H9 (cell line): ENCODE measurements at places on chromosomes 2 and 18. TPM values are rescaled to one million over a fixed set of nuclear protein-coding genes. Genes with fewer than 3 reads are reported as not detected.

DNA sequence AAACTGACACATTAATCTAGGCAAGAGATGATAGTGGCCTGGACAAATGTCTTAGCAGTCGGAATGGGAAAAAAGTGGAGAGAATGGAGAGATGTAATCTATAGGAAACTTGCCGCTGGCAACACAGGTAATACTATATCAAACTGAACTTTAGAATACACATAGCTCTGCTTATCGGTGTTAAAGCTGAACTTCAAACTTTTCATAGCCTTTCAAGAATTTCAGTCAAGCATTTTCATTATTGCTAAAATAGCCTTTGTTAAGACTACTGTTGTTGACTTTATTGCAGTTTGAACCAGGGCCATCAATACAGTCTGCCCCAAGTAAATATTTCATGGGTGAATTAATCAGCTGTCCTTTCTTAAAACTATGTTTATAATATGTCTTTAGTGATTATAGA lies 12.9 kb upstream of the CHST9 start:
- DNase-seq = no peak

DNA sequence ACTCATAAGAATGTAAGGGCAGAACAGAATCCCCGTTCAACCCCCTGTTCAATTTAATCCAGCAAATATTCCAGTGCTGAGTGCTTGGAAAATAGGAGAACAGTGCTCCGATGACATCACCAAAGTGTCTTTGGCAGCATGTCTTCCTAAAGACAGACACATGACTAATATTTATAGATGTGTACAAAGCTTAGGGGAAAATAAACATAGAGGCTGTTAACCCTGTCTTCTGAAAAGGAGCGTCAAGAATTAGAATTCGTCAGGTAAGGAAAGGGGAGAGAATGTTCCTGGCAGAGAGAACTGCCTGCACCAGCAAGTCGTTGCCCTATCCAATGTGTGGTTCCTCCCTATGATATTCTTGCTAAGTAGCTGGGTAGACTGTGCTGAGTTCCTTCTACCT lies 72.7 kb downstream of the PLB1 start:
- no peak for DNase-seq

DNA sequence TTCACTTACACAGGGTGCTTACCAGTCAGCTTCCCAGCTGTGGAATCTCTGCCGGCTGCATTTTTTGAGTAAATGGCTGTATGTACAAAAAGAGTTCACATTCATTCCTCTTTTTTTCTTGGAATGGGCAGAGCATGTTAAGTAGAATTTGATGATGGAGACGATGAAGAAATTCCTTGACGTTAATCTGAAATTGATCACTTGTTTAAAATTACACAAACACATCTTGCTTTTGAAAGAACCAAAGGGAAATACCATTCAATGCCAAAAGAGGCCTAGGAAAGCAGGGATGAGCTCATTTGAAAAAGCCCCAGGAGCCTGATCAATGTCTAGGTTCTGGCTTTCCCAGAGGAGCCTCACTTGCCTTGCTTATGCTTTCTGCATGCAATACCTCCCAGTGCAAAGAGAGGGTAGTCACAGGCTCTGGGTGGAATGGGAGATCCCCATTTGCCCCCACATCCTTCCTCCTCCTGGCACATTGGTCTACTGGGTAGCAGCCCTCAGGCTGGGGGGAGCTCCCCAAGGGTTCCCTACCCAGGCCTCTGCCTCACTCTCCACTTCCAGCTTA lies 12.3 kb upstream of the SMAD7 start:
- no peak for DNase-seq

DNA sequence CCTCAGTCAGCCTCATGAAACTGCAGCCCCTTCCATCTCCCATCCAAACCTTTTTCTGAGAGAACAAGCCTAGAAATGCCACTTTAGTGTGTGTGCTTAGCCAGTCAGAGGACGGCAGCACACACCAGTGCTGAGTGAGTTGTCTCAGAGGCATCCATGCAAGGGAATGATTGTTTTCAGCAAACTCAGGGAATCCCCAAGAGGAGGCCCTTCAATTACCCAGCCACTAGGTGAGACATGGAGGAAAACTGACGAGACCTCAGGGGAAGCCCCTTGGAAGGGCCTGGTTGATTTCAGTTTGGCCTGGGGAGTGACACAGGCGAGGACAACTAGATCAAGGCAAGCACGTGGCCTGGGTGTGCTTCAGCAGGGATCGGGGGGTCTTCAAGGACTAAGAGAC lies 49.7 kb downstream of the APOB start:
- no peak for DNase-seq

DNA sequence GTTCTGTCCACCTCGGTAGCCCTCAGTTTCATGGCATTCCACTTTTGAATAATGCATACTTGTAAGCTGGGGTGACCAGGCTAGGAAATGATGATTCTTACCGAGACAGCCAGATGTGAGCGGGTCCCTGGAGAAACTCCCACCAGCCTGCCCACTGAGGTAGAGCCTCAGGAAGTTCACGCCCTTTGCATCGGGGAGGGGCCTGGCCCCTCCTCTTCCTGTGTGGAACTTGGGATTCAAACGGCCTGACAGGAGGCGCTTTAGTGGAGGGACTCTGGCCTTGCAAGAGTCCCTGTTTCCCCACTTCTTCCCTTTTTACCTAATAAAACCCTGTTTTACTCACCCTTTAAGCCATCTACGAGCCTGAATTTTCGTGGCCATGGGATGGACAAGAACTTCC lies 44.6 kb downstream of the MRO start:
- peak; percentile 40 for DNase-seq

- DNase-seq = no peak
Observed at GRCh38 chr2:170375192-170375591, 197.2 kb downstream of the MYO3B start.

DNA sequence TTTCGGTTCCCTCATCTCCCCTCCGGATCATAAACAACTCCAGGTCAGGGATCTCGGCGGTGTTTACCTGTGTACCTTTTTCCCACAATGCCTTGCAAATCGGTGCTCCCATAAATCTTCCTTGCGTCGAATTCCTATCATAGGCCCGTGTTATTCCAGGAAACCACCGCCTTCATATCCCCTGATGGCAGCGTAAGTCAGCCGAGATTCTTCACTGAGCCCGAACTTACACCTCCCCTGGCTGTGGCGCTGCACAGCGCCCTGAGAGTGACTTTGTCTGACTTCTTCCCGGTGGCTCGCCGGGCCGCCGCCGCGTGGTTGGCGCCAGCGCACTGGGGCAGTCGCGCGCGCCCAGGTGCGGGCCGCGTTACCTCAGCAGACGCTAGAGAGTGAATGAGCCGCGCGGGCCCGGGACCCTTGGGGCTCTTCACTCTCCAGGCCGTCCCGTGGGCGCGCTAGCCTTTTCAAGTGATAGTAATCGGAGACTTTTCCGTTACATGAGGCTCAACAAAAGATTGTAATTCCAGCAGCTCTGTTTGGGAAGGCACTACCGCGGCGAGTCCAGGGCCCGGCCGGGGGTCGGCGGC lies 101.6 kb downstream of the SPTBN1 start:
- DNase-seq = peak; percentile 64

DNA sequence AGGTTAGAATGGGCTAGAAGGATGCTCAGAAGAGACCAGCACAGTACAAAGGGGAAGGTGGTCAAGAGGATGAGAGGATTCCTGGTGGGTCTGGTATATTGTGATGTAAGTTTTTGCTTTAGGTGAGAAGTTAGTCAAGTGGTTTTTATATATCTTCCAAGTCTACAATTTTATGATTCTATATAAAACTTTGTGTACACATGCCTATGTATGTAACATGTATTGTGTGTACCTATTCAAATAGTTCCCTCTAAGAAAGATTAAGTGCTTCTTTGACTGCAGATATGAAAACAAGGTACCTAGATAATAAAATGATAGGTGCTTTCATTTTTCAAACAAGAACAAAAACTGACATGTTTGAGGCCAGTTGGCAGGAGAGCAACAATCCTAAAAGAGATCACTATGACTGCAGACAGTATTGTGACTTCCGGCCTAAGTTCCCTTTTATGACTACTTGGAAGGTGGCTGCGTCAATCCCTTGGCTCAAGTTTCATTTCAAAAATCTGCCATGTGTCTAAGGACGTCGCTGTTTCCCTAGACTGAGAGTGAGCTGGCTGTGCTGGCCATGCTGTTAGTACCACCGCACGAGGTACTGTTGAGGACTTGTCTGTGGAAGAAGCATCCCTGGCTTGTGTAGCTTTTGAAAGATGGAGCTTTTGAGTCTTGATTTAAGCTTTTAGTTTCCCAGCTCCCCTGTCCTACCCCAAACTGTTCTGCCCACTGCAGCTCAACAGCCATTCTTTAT lies 123.1 kb downstream of the PRPF40A start:
- no peak for DNase-seq

DNA sequence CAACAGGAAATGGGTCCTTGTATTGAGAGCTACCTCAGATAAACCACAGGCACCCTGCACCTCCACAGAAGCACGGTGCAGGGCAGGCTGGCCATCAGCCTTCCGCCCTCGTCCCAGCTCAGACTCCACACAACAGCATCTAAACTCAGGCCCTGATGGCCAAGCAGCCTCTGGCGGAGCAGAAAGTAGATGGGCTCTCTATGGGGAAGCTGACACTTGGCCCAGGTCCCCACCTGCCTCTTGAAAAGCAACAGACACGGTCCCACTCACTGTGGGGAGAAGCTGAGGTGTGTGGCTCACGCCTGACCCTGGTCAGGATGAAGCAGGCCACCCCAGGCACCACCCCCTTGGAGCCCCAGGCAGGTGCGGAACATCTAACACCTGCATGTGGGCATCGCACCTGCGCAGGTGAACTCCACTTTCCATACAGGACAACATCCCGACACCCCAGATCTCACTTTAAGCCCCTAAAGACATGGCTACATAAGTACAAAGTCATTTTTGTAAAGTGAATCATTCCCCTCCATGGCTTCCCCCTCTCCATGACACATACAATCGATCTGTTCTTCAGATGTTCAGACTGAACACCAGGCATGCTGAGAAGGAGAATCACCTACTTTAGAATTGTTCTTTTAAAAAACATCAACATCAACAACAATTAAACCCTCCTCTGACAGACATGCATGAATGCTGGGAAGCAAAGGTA lies 208.4 kb downstream of the ZBTB7C start:
- DNase-seq = no peak

DNA sequence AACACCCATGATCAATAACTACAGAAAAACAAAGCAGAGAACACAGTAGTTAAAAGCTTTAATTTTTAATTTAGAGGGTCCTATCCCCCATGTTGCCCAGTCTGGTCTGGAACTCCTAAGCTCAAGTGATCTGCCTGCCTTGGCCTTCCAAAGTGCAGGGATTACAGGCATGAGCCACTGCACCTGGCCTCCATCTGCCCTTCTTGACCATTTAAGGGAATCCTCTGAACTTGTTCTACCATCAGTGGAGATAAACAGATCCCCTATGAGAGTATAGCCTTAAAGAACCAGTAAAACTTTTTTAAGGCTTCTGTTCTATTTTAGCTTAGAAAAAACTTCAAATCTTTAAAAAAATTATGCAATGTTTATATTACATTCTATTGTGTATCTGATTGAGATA lies 13.5 kb upstream of the ATP5MC3 start:
- no peak for DNase-seq

DNA sequence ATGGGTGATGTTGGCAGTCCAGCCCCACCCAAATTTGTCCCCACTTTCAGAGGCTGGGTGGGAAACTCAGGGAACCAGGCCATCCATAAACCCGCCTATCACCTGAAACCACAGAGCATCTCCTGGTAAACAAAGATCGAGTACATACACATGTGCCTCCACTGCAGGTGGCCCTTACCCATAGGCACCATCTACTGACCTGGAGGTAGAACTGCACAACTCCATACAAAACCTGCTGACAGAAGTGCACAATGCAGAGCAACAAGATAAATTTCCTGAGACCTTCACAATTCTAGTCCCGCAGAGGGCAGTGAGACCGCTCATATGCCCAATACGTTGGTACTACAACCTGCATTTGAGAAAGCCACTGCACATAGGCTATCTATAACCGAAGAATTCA lies 856.3 kb downstream of the SUCLG1 start:
- DNase-seq = peak; percentile 32

GRCh38 chr2:1482253-1482675 lies 69.0 kb downstream of the TPO start:
- no peak for DNase-seq

DNA sequence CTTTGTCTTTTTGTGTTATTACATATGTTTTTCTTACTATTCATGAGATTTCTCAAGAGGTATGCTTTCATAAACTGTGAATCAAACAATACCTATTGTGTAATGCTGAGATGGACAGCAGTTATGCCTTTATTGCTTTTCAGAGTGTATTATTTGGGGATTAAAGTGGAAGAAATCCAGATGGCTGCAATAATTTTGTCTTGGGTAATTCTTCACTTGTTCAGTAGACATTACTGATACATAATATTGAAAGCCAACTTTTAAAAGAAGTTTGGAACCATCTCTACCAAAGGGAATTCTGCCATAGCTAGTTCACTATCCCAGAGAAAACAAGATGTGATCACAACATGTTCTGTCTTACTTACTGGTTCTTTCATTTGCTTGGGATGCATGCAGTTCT lies 253.4 kb upstream of the ZSWIM2 start:
- no peak for DNase-seq

DNA sequence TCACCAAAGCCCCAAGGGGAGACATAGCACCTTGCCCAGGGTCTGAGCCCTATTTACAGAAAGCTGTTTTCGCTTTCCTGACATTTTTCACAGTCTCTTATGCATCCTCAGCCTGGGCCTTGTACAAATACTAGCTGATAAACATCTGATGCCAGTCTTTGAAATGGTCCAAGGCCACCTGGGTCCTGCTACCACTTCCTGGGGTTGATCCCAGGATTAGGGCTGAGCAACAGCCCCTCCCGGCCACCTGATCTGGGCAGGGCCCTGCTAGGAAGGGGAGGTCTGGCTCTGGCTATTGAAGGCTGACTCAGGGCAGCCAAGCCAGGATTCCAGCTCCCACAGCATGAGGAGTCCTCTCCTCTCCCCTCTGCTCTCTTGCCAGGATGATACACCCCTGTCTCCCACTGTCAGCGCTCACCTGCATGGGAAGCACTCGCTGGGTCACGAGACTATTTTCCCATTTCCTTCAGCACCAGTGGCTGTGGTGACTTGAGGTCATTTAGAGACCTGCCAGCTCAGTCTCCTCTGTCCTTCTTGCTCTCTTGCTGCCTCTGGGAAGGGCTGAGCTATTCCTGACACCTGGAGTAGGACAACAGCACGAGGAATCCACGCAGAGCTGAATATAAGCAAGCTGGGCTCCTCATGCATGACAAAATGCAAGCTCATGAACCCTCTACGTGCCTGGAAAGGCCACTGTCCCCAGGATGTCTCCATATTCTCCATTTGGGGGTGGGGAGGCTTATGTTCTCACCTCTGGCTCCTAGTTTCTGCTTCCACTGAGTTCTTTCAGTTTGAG lies 53.0 kb upstream of the LGALSL start:
- DNase-seq = no peak

DNA sequence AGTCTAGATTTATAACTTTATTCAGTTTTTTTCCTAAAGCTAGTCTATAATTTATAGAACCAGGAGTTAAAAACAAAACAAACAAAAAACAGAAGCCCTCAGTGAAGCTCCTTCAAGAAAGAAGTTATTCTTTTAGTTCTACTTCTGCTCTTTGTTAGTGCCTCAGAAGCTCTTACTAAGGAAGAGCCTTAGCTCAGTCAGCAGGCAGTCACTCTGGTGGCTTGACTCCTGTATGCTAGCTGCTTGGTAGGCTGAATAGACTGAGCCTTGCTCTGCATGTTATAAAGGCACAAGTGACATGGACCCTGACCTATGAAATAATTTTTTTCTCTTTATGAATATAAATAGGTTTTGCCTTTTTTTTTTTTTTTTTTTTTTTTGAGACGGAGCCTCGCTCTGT lies 24.8 kb downstream of the NCOA1 start:
- DNase-seq = no peak

CTAGE1 gene
- not detected in 2 replicates for total RNA-seq

IL36A gene
- total RNA-seq = not detected in 2 replicates

COL5A2 gene
- 10.5 and 13.6 TPM in 2 replicates for total RNA-seq

IL36RN gene
- total RNA-seq = not detected in 2 replicates

TMEM37 gene
- total RNA-seq = 4.2 and 4.8 TPM in 2 replicates
